DMS79 (cell line): ENCODE measurements at places on chromosomes 13 and 19.
A peak's percentile ranks its signal among the peaks of the same experiment; 100 is the strongest.

GRCh38 chr13:85828094-85828684, 29.0 kb upstream of the SLITRK6 start:
- DNase-seq = no peak

DNA sequence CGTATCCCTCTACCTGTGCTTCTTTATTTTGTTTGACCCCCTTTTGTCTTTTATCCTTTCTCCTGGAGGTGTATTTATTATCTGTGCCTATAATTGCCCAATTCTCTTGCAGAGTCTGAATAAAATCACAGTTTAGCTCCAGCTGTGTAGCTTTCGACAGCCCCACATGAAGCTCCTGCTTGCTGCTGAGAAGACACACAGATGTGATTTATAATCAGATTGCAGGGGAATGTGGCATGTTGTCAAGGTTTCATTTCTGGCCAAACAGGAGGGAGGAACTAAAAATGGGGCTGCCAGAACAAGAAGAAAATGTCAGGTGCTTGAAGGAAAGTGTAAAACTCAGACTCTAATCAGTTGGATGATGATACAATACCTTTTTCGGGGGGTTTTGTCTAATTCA, 22.7 kb downstream of the CCNA1 start:
- no peak for DNase-seq

DNA sequence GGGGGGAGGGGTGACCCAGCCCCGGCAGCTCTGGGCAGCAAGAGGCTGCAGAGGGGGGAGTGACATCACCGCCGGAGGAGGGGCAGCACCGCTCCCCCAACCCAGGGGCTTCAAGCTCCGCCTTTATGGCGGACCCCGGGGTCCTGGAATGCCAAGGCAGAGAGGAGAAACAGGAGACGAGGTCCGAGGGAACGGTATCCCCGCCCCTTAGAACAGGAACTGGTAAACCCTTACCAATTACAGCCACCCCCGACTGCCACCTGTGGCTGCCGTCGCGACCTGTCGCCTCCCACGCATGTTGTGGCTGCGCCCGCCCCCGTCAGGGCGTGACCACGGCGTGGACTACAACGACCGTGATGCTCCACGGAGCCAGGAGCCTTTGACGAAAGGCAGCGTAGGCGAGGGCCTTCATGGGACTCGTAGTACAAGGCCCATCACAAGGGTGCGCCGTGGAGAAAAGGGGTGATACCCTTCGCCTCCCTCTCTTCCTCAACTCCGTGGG, 4.1 kb upstream of the KCNC3 start:
- peak; percentile 89 for DNase-seq

- DNase-seq = no peak
These were observed 518.4 kb upstream of the SLITRK1 start for GRCh38 chr13:84400706-84401105.

GRCh38 chr19:31260171-31260933, 88.9 kb downstream of the TSHZ3 start:
- DNase-seq = no peak

DNA sequence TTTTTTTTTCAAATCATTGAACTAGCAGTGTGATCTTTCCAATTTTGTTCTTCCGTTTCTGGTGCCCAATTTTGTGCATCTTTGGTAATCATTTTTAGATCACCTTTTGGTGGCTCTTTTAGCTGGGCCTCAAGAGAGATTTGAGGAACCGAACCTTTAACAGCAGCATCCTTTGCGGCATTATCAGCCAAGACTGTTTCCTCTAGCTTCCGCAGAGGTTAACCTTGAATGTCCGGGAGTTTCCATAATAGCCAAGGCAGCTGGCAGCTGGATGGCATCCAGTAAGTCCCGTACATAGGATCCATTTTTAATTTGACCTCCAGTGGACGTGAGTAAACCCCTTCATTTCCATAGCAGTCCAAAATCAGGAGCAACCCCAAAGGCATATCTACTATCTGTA, 9.6 kb downstream of the IRGC start:
- DNase-seq = no peak

- DNase-seq = no peak
These were observed 11.7 kb upstream of the ADGRE5 start for GRCh38 chr19:14369399-14370168.
